ENCODE measurements at places on chromosomes 2 and 18. TPM values are rescaled to one million over a fixed set of nuclear protein-coding genes. Genes with fewer than 3 reads are reported as not detected.

DNA sequence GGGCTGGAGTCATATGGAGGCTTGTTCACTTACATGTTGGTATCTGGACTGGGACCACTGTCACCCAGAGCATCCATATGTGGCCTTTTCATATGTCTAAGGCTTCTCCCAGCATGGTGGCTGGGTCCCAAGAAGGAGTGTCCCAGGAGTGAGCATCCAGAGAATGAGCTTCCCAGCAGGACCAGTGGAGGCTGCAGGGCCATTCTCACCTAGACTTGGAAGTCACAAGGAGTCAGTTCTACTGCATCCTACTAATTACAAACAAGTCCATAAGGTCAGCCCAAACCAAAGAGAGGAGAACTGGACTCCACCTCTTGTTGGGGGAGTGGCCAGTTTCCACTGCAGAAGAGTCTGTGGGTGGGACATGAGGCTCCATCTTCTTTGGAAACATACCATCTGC is 5.1 kb upstream of the TEX51 start:
- no peak for DNase-seq

GRCh38 chr2:56519806-56520205 is 336.0 kb downstream of the CCDC85A start:
- no peak for DNase-seq

- DNase-seq: peak; percentile 21
Measured at GRCh38 chr2:217999595-217999959, 3.2 kb downstream of the TNS1 start.

GRCh38 chr2:126729896-126730295 is 73.9 kb downstream of the GYPC start:
- no peak for DNase-seq

The CAPN13 gene
- not detected for total RNA-seq

DNA sequence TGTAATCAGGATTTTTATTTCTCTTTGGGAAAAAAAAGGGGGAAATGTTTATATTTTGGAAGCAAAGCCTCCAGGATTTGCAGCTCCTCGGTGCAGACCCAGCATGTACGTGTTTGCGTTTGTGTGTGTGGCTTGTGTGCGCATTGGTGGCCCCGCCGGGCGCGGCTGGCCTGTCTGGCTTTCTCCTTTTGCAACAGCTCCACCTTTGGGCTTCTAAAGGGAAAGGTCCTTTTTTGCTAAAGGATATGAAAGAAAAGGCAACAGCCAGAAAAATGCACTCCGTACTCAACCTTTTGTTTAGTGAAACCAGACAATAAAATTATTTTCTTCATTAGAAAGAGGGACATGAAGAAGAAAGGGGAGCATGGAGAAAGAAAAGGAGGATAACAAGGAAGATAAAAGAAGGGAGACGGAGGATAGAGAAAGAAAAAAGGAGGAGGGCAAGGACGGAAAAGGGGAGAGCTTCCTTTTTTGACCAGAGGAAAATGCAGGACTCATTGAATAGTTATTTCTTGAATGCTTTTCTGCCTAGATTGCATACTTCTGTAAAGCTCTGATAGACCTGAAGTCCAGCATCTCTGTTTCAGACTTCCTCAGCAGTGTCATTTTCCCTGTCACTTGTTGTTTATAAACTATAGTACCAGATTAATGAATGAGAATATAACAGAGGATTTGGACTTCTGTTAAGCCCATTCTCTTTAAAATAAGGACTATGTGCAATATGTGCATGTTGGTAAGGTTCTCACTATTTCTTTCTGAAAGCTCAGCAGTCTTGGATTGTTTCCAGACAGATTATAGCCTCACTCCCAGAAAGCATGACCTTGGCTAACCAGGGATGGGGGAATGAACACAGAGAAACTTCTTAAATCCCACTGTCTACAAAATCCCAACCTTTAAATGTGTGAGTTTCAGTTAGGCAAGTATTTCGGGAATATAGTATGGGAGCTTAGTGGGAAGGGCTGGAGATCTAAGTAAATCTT is 563.1 kb upstream of the PIK3C3 start:
- DNase-seq: no peak

The ASB18 gene
- 4.6 TPM for total RNA-seq

- no peak for DNase-seq
Measured at GRCh38 chr2:162233197-162233596, 10.0 kb downstream of the FAP start.

DNA sequence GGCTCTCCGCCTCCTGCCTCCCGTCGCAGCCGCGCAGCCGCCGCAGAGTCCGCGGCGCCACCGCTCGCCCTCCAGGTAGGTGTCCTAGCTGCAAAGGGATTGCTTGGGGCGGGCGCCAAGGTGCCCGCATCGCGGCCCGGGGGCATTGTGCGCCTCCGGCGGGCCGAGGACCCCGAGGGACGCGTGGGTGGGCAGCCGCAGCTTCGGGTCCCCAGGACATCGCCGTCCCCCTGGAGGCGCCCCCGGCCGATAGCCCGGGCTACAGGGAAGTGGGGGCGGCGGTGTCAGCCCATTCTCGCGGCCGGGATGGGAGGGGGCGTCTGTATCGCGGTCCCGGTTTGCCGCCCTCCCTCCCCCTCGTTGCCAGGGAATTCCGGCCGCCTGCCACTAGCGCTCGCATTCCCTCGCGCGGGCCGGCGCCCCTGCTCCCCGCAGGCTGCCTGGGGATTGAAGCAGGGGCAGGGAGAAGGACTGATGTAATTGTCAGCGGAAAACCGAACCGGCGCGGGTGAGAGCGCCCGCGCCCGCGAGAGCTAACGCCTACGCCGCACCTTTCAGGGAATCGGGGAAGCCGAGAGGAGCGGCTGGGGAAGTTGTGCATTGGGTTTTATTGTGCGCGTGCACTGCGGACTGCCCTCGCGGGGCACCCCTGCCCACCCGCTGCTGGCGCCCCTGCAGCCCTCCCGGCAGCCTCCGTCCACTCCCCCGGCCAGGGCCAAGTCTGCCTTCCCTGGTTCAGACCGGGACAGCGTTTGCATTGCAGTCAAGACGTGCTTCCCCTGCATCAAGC is 483 bp downstream of the OSBPL6 start:
- peak; percentile 70 for DNase-seq

The REG3G gene
- total RNA-seq: not detected

Measured in Right ventricle myocardium inferior (tissue), 1 donor.